Activated T-cell treated with anti-CD3 and anti-CD28 coated beads, Interleukin-2, amount 50 U/mL, for 48 hours (primary cell): ENCODE measurements at places on chromosomes 4 and X.

- DNase-seq: peak; percentile 79
These were observed 13.3 kb upstream of the IL3RA start for GRCh38 chrX:1323315-1323714.

DNA sequence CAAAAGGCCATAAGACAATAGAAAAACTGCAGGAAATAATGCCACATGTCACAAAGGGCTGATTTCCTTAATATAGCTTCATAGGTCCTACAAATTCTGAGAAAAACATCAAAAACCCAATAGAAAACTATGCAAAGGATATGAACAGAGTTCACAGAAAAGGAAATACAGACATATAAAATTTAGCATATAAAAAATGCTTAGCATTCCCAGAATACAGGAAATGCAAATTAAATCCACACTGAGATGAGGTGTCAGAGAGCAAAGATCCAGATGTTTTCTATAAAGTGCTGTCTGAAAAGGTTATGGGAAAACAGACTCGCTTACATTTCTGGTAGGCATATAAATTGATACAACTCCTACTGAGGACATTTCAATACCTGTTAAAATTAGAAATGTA is 33.8 kb downstream of the TXK start:
- no peak for DNase-seq

- no peak for DNase-seq
These were observed 12.3 kb downstream of the MMRN1 start for GRCh38 chr4:89906777-89907521.

DNA sequence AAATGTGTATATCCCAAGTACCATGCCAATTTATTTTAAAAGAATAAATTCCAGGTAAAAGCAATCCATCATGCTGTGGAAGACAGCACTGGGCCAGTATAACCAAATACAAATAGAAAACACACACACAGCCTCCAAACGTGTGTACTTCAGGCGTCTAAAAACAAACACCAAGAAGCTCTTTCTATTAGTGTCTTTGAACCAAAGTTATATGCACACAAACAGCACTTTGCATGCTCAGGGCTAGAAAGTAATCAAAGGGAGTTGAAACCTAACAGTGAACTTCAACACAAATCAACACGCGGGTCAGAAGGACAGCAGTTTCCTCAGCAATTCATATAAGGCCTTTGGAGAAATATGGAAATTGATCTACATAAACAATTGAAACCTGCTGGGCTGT is 15.4 kb downstream of the GASK1B start:
- no peak for DNase-seq

- DNase-seq: no peak
These were observed 52.7 kb downstream of the STARD8 start for GRCh38 chrX:68699960-68700746.

DNA sequence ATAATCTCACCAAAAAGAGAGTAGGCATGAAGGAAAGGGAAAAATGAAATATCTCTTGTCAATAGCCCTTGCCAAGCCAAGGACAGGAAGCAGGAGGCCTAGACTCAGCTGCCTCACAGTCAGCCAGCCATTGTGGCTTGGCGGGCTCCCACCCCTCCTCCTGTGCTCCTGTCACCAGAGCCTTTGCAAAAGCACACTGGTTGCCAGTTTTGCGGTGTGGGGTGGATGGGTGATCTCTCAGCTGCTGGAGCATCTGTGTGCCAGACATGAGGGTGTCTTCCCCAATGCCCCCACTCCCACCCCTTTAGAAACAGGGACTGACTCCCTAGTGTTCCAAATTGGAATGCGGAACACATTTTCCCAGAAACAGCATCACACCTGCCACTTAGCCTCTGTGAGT is 26.1 kb downstream of the ARHGEF6 start:
- no peak for DNase-seq

DNA sequence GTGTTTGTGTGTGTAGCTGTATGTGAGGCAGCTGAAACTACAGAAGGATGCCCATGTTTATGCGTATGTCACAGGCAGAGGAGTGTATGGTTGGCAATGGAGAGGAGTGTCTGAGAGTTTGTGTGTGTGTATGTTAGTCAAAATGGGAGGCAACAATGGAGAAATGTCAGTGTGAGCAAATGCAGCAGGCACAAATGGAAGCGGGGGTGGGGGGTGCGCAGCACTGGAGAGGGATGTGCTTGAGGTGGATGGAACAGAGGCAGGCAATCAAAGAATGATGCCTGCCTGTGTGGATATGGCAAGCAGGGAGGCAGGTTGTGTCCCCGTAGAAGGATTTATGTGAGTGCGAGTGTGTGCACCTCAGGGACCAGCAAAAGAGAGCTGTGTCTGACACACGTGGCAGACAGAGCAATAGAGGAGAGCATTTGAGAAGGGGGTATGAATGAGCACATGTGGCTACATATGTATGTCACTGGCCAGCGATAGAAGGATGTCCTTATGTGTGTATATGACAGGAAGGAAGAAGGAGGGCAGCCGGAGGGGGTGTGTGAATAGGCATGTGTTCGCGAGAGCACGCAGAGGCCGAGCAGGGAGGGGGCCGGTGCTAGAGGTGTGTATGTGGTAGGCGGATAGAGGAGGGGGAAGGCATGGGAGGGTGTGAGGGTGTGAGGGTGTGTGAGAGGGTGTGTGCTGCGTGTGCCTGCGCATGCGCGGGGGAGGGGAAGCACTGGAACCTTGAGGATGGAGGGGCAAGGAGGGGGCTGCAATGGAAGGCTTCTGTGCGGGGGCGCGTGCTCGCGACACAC is 1.1 kb downstream of the PJA1 start:
- DNase-seq: peak; percentile 39

DNA sequence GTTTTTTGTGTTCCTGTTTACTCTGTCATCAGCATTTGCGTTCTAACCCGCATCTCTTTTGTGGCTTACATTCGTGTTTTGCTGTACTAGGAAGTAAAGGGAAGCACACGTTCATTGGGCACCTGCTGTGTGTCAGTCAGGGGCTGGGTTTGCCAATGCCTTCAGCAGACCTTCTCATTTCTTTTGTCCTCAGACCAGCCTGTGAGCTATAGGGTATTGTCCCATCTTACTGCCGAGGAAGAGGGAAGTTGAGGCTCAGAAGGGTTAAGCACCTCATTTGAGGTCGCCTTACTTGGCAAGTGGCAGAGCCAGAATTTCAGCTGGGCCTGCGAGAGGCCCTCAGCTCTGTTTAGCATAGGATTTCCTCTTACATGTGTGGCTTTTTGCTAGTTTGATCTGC is 8.7 kb downstream of the TBC1D14 start:
- no peak for DNase-seq

DNA sequence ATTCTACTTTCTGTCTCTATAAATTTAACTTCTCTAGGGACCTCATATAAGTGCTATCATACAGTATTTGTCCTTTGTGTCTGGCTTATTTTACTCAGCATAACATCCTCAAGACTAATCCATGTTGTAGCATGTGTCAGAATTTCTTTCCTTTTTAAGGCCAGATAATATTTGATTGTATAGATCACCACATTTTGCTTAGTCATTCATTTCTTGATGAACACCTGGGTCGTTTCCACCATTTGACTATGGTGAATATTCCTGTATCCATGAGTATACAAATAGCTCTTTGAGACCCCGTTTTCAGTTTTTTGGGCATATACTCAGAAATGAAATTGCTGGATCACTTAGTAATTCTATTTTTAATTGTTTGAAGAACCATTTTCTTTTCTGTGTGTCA is 12.0 kb downstream of the CNGA2 start:
- DNase-seq: no peak

DNA sequence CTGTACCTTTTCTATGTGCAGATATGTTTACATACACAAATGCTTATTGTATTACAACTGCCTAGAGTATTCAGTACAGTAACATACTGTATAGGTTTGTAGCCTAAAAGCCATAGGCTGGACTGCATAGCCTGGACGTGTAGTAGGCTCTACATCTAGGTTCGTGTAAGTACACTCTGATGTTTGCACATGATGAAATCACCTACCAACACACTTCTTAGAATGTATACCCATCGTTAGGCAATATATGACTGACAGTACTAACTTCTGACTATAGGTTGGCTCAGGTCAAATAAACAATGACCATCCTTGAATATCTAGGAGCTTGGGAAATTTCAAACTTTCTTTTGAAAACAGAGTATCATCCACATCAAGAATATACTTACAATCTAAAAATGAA is 139.0 kb downstream of the CORIN start:
- no peak for DNase-seq

DNA sequence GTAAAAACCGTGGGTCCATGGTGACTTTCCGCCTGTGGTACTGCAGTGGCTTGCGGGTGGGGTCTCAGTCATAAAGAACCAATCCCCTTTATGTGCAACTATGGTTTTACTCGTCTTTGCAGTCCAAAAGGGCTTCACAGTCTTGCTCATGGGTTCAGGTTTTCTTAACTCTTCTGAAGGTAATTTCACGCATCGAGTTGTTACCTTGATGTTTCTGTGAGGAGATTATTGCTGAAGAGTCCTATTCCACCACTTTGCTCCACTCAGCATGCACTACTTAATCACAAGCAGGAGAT is 41.5 kb downstream of the F8 start:
- DNase-seq: no peak

- no peak for DNase-seq
These were observed 55.6 kb downstream of the HAUS3 start for GRCh38 chr4:2186133-2186864.

DNA sequence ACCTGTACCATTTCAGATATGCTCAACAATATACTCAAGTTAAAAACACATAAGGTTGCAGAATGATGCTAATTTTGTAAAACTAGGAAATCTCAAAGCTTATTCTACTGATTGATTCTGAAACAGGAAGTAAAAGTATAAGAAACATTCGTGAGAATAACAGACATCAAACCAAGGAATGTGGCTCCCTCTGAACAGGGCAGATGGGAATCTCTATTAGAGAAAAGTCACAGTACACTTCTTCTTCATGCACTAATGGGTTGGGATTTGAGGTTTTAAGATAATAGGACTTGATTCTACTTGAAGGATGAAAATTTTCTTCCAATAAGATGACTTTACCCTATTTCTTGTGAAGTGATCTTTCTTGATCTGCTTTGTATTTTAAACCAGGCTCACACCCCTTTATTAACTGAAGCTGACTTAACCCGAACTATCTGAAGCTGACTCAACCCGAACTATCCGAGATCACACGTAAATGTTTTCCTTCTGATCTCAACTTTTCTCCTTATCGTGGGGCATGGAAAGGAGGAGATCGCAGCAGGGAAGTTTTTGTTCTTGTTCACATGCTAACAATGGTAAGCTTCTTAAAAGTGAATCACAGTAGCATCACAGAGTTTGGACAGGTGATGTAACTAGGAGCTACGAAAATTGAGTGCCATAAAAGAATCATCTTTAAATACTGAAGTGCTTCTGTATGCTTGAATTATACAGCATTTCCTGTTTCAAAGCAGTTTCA is 363.1 kb upstream of the ZFP42 start:
- no peak for DNase-seq

- no peak for DNase-seq
These were observed 45.3 kb downstream of the DDX60L start for GRCh38 chr4:168434993-168435392.

DNA sequence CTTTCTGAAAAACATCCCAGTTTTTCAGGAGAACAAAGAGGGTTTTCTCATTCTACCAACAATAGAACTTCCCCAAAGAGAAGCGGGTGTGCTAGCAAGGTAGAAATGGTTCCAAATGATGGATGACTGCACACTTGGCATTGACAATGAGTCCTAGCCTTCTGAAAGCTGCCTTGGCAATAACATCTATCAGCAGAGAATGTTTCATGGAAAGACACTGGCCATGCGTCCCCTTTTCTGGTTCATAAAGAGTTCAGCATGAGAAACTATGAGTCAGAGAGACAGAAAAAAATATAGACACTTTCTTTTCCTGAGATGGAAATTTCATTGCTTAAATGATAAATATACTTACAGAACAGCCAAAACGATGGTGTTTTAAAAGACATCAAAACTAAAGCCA is 236.9 kb upstream of the PRKX start:
- DNase-seq: no peak

DNA sequence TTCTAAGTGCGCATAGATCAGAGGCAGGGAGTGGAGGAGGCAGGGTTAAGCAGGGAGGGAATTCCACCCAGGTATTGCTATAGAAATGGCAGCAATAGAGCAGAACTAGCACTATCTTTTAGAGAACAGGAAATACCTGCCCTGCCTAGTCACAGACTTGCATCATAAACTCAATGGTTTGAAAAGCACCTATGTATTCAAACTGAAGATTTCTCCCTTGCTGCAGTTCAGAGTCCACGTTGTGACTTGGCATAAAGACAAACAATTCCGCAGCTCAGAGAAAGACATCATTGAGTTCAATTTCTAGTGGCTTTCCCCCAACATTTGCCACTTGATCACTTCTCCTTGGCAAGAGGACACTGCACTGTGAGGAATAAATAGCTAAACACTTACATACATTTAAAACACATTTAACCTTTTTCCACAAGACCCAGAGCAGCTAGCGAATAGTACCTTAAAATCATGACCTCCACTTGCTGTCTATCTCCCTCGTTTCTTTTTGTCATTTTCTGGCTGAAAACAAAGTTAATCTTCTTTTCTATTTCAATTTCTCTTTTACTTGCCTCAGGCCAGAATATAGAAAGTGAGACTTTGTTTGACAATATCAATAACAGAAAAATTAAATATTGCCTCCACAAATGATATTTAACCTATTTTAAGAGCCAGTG is 42.4 kb downstream of the SLC7A11 start:
- no peak for DNase-seq

- DNase-seq: no peak
These were observed 14.6 kb downstream of the SAT1 start for GRCh38 chrX:23797371-23798128.

DNA sequence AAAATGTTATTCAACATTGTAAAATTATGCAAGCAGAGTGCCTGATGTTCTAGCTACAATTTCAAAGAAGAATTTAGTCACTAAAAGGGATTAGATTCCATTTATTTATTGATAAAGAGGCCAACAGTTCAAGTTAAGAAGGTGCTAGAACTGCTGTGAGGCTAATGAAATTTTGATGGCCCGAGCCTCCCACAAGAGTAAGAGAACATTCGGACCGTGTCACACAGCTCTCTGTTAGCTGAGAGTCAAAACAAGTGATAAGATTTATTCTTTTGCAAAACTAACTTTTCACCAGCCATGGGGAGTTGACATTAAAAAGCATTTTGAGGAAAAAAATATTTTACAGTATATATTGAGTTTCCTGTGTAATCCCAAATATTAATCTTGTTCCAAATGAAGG is 106.8 kb downstream of the TENM3 start:
- DNase-seq: no peak

DNA sequence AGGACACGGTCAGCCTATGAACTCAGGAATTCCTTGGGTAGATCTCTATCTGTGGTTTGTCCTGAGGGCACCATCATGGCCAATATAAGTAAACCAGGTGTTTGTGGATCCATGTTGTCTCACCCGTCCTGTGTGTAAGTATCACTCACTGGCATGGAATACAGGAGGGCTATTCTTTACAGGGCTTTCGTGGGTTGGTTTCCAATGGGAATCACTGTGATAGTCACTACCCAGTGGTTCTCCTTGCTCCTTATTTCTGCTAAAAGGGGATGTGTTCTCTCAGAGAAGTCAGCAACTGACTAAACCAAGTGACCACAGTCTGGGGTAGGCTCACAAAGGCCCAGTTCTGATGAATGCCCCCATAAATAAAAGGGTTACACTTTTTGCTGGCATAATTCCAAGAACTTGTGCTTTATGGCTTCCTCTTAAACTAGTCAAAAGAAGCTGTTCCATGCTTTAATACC is 236.7 kb upstream of the JADE1 start:
- no peak for DNase-seq
